Neural crest cell (in vitro differentiated cells): ENCODE measurements at places on chromosomes 5 and 9. TPM values are rescaled to one million over a fixed set of nuclear protein-coding genes. Genes with fewer than 3 reads are reported as not detected.

IER5L gene
- 19.1 and 19.9 TPM in 2 replicates for total RNA-seq

DNA sequence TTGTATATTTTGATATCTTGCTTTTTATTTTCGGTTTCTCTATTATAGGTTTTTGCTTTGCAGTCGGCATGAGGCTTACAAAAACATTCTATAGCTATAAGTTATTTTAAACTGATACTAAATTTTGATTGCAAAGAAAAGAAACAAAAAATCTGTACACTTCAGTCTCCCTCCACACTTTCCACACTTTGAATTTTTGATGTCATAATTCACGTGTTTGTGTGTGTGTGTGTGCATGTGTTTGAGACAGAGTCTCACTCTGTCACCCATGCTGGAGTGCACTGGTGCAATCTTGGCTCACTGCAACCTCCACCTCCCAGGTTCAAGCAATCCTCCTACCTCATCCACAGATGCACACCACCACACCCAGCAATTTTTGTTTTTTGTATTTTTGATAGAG, 124.9 kb downstream of the MRPS30 start:
- H3K27me3 ChIP-seq, result no peaks in the 10 kb centered on the region
- H3K4me3 ChIP-seq, result no peak overlapping the region
- no peaks in the 10 kb centered on the region for H3K4me1 ChIP-seq
- H3K27ac ChIP-seq, result no peak overlapping the region
- DNase-seq, result no peak
- peaks cover 3% of the 10 kb centered on the region for H3K36me3 ChIP-seq

DNA sequence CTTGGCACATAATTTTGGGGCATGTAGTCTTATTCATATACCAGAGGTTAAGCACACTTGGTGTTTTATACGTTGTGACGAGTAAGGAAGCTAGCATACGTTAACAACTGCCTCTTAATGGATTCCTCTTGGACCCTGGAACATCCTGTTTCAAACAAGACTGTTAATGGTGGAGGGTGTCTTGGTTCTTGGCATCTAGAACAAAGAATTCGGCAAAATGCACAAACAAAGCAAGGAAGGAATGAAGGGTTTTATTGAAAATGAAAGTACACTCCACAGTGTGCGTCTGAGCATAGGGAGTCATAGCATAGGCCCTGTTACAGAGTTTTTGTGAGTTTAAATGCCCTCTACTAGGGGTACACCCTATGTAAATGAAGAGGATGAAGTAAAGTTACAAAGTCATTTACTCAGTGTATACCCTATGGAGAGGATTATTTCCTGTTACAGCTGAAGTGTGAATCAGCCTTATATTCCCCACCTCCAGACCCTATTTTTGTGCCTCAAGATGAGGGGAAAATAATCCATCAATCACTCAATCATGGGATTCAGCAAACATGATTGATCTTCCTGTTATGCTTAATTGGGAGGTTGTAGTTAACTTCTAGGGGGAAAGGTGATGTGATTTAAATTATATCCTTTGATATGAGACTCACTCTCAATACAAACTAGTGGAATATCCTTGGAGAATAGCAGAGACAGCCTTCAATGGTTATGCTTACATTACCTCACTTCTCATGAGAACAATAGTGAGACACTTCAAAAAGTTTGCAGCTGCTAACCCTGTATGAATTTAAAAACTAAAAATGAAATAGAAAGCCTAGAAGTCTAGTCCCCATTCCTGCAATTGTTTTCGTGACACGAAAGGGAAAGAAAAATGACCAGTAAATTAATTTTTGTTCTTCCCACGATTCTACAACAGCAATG, 84.9 kb upstream of the MYO10 start:
- H3K27ac ChIP-seq, result peak overlapping the region; percentile 89
- peaks cover 51% of the 10 kb centered on the region for H3K4me1 ChIP-seq
- no peaks in the 10 kb centered on the region for H3K27me3 ChIP-seq
- no peaks in the 10 kb centered on the region for H3K36me3 ChIP-seq

DNA sequence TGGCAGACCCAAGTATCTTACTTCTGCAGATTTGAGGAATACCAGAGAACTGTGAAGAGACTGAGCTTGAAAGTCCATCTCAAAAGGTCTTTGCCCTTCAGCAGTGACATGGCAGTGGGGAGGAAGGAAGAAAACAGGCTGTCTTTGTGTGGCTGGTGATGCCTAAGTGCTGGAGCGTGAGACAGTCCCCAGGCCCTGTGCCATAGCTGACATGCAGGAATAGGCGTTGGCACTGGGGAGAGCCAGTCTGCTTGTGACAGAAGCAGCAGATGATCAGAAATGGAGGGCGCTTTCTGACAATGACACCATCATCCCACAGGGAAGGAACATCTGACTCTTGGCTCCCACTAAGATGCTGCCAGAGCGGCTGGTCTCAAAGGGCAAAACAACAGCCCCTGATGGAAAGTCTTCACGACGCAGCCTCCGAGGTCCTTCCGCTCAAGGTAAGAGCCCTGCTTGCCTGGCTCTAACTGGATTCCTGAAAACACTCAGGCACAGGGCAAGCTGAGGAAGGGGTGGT, 15.5 kb upstream of the GLRX start:
- H3K4me1 ChIP-seq, result peaks cover 14% of the 10 kb centered on the region
- DNase-seq, result no peak
- no peaks in the 10 kb centered on the region for H3K36me3 ChIP-seq
- no peak overlapping the region for H3K4me3 ChIP-seq
- H3K27ac ChIP-seq, result no peak overlapping the region

DNA sequence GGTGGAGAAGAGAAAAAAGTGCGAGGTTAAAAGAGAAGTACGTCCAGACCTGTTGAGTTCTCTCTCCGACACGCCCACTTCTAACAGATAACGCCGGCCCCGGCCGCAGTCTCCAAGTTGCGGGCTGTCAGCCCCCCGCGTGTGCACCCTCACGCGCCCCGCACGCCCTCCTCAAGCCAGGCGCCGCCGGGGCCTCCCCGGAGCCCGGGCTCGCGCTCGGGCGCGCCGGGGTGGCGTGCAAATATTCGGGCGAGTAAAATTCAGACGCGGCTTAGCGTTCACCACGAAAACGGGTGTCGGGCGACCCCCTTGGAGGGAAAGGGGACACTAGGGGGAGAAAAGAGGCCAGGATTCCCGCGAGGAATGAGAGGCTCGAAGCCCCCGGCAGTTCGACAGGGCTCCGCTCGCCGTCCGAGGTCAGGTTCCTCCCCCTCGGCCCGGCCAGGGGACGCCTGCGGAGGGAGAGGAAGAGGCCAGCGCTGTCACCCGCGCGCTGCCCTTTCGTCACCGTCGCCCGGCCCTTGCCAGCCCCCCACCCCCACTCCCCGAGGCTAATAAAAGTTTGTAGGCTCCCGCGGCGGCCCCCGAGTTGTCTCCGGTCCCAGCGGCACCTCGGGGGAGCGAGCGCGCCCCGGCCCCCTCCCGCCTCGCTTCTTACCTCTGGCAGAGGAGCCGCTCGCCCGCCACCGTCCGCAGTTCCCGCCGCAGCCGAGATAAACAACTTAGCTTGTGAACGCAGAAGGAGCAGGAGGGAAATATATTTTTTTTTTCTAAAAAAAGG, 743 bp downstream of the NR3C1 start:
- H3K36me3 ChIP-seq, result no peaks in the 10 kb centered on the region
- peaks cover 28% of the 10 kb centered on the region for H3K4me1 ChIP-seq
- H3K27me3 ChIP-seq, result peaks cover 69% of the 10 kb centered on the region
- H3K4me3 ChIP-seq, result peak overlapping the region; percentile 87
- peak; percentile 40 for DNase-seq

GRCh38 chr5:16726538-16726946, 109.7 kb upstream of the RETREG1 start:
- DNase-seq, result no peak
- no peaks in the 10 kb centered on the region for H3K27me3 ChIP-seq
- H3K27ac ChIP-seq, result no peak overlapping the region
- H3K36me3 ChIP-seq, result peaks cover 33% of the 10 kb centered on the region
- H3K4me3 ChIP-seq, result no peak overlapping the region

NPDC1 gene
- 54.7 and 61.1 TPM in 2 replicates for total RNA-seq

WHRN gene
- total RNA-seq, result 8.9 and 9.5 TPM in 2 replicates

SMIM3 gene
- total RNA-seq, result 5.7 and 7.0 TPM in 2 replicates

LCN10 gene
- total RNA-seq, result not detected in 2 replicates

DNA sequence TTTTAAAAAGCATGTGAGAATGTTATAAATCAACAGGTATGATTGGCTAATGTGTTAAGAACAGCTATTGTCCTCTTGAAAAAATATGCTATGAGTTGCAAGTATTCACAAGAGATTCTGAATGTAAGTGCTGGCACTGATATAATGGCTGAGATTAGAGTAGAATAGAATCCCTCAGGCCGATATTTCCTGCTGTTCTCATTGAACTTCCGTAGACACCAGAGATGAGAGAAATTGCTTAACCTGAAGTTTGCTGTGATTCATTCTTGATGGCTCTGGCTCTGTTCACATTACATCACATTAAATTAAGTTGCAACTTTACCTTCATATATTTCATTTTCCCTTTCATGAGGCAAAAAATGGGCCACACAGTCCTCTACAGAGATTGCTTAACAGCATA, 114.5 kb downstream of the BAAT start:
- H3K27me3 ChIP-seq, result no peaks in the 10 kb centered on the region
- H3K27ac ChIP-seq, result no peak overlapping the region
- H3K4me3 ChIP-seq, result no peak overlapping the region
- DNase-seq, result no peak

GRCh38 chr5:167582283-167582682, 709.2 kb upstream of the WWC1 start:
- no peak for DNase-seq
- H3K4me3 ChIP-seq, result no peak overlapping the region
- no peak overlapping the region for H3K27ac ChIP-seq
- no peaks in the 10 kb centered on the region for H3K27me3 ChIP-seq
- H3K36me3 ChIP-seq, result no peaks in the 10 kb centered on the region

GPR151 gene
- not detected in 2 replicates for total RNA-seq

PAPPA gene
- total RNA-seq, result 0.66 and 0.72 TPM in 2 replicates

GRCh38 chr9:129495620-129496472, 125.1 kb downstream of the C9orf50 start:
- no peaks in the 10 kb centered on the region for H3K36me3 ChIP-seq
- peak; percentile 94 for DNase-seq

LMAN2 gene
- total RNA-seq, result 73.0 and 80.5 TPM in 2 replicates

DNA sequence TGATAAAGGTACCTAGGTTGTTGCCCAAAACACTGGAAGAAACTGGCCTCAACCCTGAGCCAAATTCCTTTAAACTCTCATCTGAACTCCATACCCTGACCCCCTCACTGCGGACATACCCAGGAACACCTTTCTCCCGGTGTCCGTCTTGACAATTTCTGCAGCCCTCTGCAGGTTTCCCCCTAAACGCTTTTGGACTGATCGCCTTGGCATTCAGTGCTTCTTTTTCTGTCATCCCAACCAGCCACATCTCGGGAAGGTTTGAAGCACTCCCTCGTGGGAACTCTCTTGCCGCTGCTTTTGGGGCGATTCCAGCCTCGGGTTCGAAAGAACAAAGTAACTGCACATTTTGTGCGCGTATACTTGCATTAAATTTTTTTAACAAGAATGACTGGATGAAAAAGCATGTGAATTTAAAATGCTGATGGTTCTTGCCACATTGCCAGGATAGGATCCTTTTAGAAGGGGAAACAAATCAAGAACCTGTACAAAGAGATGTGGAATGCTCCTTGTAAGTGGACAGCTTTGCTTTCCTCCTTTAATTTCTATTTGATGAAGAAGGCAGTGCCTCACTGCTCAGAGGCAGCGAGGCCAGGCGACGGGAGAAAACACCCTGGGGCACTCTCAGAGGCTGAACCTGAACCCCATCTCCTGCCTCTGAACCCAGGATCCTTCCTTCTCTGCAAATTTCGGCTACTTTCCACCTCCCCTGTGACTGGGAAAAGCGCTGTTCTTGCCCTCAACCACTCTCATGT, 615 bp downstream of the PSMD5 start:
- peak overlapping the region; percentile 99 for H3K4me3 ChIP-seq
- peak overlapping the region; percentile 98 for H3K27ac ChIP-seq
- H3K36me3 ChIP-seq, result peaks cover 27% of the 10 kb centered on the region
- H3K27me3 ChIP-seq, result no peaks in the 10 kb centered on the region
- no peak for DNase-seq

GRCh38 chr5:151660616-151661495, 25.9 kb downstream of the SPARC start:
- H3K4me1 ChIP-seq, result peaks cover 23% of the 10 kb centered on the region
- DNase-seq, result no peak
- H3K36me3 ChIP-seq, result peaks cover 5% of the 10 kb centered on the region
- H3K27me3 ChIP-seq, result no peaks in the 10 kb centered on the region
- no peak overlapping the region for H3K27ac ChIP-seq
- no peak overlapping the region for H3K4me3 ChIP-seq

DMGDH gene
- total RNA-seq, result not detected in 2 replicates

PFN3 gene
- not detected in 2 replicates for total RNA-seq

GRCh38 chr9:86458191-86458855, 104.1 kb upstream of the TUT7 start:
- H3K27me3 ChIP-seq, result no peaks in the 10 kb centered on the region
- no peaks in the 10 kb centered on the region for H3K36me3 ChIP-seq
- no peak for DNase-seq
- H3K27ac ChIP-seq, result no peak overlapping the region

GRCh38 chr5:33415811-33416354, 24.9 kb upstream of the TARS1 start:
- no peak for DNase-seq
- no peak overlapping the region for H3K4me3 ChIP-seq
- H3K27me3 ChIP-seq, result no peaks in the 10 kb centered on the region
- H3K36me3 ChIP-seq, result no peaks in the 10 kb centered on the region

CCL27 gene
- total RNA-seq, result 0.86 TPM in 1 of 2 replicates, not detected in the other

DNA sequence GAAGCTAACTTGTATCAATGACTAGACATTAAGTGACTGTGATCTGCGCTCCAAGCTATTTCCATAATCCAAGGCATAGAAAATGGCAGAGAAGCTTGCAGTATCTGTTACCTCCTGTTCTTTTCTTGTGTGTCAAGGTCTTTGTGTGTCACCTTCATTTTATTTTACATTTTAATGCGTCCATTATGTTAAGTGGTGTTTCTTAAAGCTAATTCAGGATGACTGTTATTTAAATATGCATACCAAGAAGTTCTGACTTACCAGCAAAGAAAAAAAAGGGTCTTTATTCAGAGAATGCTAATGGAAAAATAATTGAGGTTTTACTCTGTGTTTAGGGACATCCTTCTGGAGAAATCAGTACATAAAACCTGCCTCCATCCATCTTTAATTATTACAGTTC, 52.3 kb downstream of the STK32A start:
- H3K4me3 ChIP-seq, result no peak overlapping the region
- H3K27me3 ChIP-seq, result no peaks in the 10 kb centered on the region
- no peak overlapping the region for H3K27ac ChIP-seq

DNA sequence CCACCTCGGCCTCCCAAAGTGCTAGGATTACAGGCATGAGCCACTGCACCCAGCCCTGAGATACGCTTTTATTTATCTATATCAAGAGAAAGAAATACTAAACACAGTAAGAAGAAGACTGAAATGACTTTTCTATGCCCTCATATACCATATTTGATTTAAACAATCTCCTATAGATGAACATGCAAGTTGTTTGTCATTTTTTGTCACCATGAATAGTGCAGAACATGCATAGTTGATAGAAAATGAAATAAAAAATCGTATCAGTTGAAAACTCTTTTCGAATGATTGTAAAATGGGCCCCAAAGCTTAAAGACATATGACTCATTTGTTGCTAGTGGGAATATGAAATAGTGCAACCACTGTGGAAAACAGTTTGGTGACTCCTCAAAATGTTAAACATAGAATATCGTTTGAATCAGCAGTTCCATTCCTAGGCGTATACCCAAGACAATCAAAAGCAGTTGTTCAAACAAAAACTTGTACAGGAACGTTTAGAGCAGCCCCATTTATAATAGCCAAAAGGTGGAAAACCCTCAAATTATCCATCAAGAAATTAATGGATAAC, 61.4 kb upstream of the ANKH start:
- DNase-seq, result no peak
- H3K27ac ChIP-seq, result no peak overlapping the region
- peaks cover 34% of the 10 kb centered on the region for H3K4me1 ChIP-seq
- H3K27me3 ChIP-seq, result no peaks in the 10 kb centered on the region
- H3K4me3 ChIP-seq, result no peak overlapping the region
